Globus pallidus (tissue), 1 donor: ENCODE measurements at places on chromosomes 11 and 22.

GRCh38 chr11:103637295-103637694 is 399.1 kb upstream of the DDI1 start:
- DNase-seq: no peak

GRCh38 chr11:6695377-6695776 is 12.2 kb upstream of the MRPL17 start:
- DNase-seq: no peak

- DNase-seq: no peak
Measured at GRCh38 chr11:91653079-91653754, 571.4 kb upstream of the FAT3 start.

DNA sequence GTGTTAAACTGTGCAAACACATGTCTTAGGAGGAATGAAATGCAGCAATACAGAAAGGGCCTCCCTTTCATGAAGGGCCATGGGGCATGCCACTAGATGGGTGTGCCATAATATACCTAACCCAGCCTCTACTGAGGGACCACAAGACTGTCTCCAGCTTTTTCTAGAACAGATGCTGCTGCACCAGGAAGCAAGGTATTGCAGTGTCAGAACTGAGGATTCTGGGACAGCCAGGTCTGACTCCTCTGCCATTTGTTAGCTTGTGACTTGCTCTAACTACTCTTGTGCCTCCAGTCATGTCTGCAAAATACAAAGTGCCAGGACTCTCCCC is 53.2 kb downstream of the HIRA start:
- DNase-seq: no peak
